Breast epithelium (tissue), 4 donors: ENCODE measurements at places on chromosomes 5 and 9. TPM values are rescaled to one million over a fixed set of nuclear protein-coding genes. Genes with fewer than 3 reads are reported as not detected.

Gene NDUFB6
- 26.2 TPM for total RNA-seq

GRCh38 chr9:120383999-120384924 is 195.7 kb downstream of the CDK5RAP2 start:
- no peaks in the 10 kb centered on the region for H3K4me1 ChIP-seq
- no peak overlapping the region for H3K4me3 ChIP-seq

DNA sequence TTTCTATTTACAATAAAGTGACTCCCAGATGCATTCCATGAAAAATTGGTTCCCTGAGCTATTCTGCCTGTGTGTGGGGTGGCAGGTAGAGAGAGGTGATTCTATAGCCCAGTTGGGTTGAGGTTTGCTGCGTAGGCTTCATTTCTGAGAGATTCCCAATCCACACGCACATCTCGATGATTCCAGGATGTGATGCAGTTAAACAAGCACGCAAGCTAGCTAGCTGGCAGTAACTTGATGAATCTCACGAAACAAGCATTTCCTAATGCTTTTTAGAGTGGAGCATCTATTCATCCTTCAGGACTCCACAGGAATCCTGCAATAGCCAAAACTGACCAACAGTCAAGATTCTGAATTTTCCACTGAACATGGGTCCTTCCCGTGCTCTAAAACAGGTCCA is 43.8 kb upstream of the CER1 start:
- H3K27me3 ChIP-seq = no peaks in the 10 kb centered on the region
- no peak for DNase-seq
- no peak overlapping the region for H3K4me3 ChIP-seq
- H3K4me1 ChIP-seq = no peaks in the 10 kb centered on the region
- H3K27ac ChIP-seq = no peak overlapping the region
- H3K36me3 ChIP-seq = no peaks in the 10 kb centered on the region

- no peaks in the 10 kb centered on the region for H3K4me1 ChIP-seq
- no peak for DNase-seq
Measured at GRCh38 chr5:54867310-54867944, 118.0 kb downstream of the ESM1 start.

- no peak for DNase-seq
- H3K4me3 ChIP-seq = peak within 1 kb of the TSS; percentile 77
- no peaks in the 10 kb centered on the region for H3K36me3 ChIP-seq
- H3K4me1 ChIP-seq = peaks cover 3% of the 10 kb centered on the region
- H3K27ac ChIP-seq = peak within 1 kb of the TSS; percentile 70
Measured at GRCh38 chr9:88991066-88992034, at the start of gene S1PR3. Gene S1PR3 (plus strand): TSS chr9:88991468. CDS start chr9:89001201, 9,733 bp downstream.
